ENCODE measurements at places on chromosomes 11 and 22.

DNA sequence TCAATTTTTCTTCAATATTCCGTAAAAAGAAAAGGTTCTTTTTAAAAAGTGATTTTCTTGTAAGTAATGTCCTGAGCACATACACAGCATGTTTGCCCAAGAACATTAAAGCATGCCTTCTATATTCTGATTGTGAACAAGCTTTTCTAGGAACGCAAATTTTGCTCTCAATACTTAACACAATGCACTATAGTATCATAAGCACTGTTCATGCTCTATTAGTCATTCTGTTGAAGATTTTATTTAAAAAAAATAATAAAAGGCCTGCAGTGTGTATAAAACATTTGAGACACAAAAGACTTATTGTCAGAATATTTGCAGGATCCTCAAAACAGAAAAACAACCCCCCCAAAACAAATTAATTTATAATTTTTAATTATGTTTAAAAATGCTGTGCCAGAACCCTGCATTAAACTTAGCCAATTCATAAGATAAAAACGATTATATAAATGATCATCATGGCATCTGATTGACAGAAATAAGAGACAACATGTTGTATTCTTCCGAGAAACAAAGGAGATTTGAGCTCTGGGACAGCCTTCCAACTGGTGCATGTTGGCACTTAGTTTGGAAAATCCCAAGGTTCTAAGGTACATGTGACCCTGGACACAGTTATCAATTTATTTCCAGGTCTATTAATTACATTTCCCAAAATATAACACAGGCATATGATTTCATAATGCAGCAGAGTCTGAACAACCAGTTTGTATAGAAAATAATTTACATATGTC is 13.1 kb downstream of the MTMR2 start:
- no peak for DNase-seq

DNA sequence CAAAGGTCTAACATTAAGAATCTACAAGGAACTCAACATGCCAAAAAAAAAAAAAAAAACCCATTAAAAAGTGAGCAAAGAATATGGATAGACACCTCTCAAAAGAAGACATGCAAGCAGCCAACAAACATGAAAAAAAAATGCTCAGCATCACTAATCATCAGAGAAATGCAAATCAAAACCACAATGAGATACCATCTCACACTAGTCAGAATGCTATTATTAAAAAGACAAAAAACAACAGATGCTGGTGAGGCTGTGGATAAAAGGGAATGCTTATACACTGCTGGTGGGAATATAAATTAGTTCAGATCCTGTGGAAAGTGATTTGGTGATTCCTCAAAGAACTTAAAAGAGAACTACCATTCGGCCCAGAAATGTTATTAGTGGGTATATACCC is 257.7 kb upstream of the PLET1 start:
- DNase-seq, result peak; percentile 34

DNA sequence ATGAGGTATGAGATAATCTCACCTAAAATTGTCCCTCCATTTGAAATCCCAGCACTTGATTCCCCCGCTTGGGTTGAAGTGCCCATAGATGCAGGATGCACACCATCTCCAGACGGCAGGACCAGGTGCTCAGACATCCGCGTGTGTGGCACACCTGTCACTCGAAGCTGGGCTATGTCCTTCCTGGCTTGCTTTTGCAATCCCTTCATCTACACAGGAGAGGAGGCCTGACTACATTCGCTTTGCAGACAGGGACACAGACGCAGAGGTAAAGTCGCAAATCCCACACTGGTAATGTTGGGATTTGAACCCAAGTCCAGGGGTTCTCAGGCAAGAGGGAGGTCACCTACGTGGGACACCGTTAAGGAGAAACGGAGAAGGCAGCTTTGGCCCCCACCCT is 7.2 kb upstream of the CYTH4 start:
- DNase-seq, result no peak

- no peak for DNase-seq
Measured at GRCh38 chr22:22547226-22547625, 11.8 kb downstream of the PRAME start.

DNA sequence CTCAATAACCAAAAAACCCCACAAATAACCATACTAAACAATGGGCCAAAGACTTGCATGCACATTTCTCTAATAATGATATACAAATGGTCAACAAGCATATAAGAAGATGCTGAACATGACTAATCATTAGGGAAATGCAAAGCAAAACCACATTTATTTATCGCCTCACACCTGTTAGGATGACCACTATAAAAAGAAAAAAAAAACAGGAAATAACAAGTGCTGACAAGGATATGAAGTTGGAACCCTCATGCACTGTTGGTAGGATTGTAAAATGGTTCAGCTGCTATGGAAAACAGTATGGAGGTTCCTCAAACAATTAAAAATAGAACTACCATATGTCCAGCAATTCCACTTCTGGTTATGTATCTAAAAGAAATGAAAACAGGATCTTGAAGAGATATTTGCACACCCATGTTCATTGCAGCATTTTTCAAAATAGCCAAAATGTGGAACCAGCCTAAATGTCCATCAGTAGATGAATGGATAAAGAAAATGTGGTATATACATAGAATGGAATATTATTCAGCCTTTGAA is 66.2 kb downstream of the AMBRA1 start:
- no peak for DNase-seq

GRCh38 chr11:10592331-10592730 is 23.9 kb upstream of the LYVE1 start:
- DNase-seq, result peak; percentile 82

DNA sequence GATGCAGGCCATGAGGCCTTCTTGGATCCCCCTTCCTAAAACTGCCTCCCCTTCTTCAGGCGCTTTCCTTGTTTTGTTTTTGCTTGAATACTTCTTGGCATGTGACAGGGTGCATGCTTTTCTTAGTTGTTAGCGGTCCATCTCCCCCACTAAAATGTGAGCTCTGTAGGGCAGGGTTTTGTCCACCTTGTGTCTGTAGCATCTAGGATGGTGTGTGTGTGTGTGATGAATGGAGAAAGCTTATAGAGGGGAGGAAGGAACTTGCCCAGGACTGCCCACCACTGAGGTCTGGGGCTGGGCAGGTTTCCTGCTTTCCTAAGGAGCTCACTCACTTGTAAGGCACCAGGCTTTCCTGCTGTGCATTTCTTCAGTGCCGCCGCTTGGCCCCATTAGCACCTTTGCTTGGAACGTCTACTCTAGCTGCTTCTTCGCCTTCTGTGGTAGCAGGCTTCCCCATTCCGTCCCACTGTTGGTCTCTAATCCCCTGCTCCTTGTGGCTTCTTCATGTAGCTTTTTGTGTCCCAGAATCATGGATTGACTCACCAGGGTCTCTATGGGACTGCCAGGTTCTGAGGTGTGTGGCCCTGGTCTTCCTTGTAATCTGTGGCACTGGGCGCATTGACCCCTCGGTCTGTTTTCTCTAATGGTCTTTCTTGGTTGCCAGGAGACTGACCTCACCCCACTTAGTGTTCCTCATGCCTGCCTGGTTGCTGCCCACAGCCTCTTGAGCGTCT is 3.3 kb downstream of the DGCR8 start:
- no peak for DNase-seq

GRCh38 chr11:35207471-35208403 is 68.8 kb downstream of the CD44 start:
- no peak for DNase-seq

DNA sequence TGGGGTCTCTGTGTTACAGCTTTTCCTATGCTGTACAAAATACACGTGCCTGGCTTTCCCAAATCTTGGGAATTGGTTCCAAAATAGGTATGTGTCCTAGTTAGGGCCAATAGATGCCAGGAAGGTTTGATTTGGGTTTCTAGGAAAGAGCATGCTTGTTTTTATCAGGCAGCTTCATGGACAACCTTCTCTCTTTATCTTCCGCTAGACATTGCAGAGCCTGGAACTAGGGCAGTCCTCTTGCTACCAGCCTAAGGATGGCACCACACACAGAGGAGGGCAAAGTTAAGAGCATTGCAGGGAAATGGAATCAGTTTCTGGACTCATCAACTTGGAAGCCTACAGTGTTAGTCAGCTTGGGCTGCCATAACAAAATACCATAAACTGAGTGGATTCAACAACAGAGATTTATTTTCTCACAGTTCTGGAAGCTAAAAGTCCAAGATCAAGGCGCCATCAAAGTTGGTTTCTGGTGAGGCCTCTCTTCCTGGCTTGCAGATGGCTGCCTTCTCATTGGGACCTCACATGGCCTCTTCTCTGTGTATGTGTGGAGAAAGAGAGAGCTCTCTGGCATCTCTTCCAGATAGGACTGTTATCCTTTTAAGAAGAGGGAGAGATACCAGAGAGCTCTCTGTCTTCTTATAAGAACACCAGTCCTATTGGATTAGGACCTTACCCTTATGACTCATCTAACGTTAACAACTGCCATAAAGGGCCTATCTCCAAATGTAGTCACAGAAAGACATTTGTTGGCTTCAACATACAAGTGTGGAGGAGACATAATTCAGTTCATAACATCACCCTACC is 27.3 kb upstream of the CREB3L1 start:
- no peak for DNase-seq

DNA sequence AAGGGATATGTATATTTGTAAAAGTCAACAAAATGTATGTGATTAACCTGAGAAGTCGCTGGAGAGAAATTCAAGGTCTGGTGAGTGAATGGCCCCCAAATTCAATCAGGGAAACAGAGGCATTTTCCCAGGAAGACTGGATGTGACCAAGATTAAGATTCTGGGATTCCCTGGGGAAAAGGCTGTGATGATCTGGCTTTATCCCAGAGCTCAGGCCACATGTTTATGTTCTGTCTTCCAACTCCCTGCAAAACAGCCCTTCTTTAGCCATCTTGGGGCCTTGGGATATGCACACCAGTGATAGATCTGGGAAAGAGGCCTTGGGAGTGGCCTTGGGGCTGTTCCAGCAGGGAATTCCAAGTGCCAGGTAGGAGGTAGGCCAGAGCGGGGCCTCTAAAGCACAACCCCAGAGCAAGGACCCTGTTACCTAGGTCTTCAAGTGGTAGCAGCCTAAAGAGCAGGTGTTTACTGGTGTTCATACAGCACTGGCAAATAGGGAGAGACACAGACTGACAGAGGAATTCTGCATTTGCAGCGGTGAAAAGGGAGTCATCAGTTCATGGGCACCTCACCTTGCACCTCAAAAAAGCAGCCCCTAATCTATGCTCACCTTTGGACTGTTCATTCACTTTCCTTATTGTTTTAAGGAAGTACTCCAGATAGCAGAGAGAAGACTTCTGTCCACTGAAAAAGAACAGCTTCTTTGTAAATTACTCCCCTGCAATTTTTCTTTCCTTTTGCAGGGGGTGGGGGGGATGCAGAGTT is 312.4 kb downstream of the BUD13 start:
- no peak for DNase-seq

- no peak for DNase-seq
Measured at GRCh38 chr11:70763606-70764005, 365.3 kb downstream of the CTTN start.

- DNase-seq, result no peak
Measured at GRCh38 chr11:111194860-111195568, 50.5 kb upstream of the POU2AF2 start.

DNA sequence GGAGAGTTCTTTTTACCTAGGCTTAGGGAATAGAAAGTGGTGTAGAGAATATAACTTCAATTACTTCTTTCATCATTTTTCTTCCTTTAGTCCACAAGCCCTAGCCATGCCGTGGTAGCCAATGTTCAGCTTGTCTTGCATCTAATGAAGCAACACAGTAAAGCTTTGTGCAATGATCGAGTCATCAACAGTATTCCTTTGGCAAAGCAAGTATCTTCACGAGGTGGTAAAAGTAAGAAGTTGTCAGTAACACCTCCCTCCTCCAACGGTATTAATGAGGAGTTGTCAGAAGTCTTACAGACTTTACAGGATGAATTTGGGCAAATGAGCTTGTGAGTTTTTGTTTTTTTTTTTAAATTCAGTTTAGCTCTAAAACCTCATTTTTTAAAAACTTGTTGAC is 37.4 kb downstream of the CEP57 start:
- no peak for DNase-seq

DNA sequence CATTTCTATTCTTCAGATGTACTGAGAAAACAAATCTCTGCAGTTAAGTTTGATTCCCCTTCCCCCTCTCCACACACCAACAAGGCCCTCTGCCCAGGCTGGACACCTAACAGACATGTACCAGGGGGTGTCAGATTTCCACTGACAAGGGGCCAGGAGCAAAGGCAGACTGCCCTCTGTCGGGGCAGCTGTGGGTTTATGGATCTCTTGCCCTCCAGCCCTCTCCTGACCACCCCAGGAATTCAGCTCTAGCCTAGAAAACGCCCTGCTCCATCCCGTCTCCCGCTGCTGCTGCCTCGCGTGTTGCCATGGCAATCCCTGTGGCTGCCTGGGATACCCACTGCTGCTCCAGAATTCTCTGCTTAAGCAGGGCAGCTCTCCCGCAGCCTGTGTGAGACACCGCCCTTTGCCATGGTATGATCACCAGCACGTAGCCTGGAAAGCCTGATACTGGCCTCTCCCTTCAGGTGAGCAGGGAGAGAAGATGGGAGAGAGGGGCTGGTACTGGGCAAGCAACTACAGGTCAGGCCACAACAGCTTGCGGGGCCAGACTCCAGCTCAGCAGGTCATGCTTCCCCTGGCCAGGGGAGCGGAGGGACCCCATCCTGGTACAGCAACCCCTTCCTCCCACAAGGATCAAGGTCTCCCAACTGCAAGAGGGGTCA is 41.6 kb downstream of the BUD13 start:
- DNase-seq, result peak; percentile 80

- no peak for DNase-seq
Measured at GRCh38 chr11:83122766-83123165, 34.2 kb upstream of the PCF11 start.

Measured in astrocyte of the hippocampus (primary cell).